ENCODE measurements at places on chromosomes 1 and 21.

DNA sequence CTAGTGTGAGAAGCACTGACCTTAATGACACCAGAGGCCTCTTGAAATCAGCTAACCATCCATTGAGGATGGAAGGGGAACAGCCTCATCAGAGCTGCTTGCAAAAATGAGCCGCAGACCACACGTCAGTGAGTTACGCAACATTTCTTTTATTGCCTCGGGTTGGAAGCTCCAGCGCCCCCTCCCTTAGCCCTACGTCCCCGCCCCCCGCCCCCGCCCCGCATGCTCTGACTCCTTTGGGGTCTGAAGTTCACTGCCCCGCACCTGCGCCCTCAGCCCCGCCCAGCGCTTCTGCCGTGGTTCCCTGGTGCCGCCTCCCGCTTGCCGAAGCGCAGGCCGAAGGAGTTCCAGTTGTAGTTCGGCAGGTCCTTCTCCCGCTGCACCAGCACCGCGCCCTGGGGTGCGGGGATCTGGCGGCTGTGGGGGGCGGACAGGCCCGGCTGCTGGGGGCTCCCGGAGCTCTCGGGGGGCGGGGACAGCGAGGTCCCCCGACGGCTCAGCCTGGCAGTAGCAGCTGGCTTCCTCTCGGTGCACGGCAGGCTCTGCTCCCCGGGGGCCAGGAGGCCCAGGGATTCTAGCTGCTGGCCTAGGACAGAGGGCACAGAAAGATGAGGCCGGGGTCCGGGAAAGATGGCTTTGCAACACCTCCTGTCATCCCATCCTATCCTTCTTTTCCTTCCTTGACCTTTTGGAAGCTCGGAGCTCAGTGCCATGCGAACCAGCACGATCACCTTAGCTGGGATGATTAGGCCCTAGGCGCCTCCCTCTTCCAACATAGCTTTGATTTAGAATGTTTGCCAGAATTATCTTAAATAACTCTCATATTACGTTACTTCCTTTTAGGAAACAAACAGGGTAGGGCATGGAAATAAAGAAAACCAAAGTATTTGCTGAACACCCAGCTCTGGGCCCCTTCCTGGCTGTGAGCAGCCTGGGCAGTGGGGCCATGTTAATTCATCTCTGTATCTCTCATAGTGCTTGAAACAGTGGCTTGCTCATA is 5.8 kb downstream of the KISS1 start:
- DNase-seq: no peak

DNA sequence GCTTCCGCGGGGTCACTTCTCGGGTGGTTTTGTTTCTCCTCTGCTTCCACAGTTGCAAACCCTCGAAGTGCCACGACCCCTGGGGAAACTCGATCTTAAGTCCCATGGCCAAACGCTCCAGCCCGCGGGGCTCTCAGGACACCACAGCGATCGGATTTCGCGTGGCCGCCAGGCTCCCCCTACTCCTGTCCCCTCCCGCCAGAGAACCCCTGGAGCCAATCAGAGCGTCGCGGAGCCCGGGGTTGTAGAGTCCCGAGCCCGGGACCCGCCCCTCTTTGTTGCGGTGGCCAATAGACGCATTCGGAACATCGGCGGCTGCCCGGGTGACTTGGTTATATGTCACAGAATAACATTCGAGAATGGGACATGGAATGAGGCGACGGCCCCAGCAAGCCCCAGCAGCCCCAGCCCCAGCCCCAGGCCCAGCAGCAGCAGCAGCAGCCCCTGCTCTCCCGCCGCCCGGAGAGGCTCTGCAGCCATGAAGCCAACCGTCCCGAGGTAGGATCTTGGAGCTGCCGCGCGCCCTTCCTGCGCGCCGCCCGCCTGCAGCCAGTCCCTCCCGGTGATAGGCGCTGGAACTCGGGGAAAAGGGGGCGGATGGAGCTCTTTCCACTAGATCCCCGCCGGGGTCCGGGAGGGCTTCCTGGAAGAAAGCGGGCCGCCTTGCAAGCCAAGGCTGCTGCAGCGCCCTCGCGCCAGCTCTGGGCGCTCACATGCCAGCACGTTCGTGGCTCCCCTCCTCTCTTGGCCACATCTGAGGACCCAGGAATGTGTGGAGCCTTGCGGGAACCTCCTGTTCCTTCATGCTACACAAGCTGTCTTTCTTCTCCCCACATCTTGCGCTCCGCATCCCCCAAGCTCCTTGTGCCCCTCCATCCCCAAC is at the start of gene VASH2:
Gene VASH2, plus strand, starts transcription at position 299 of the 883 bp plus-strand sequence. CDS start 1,002 bp downstream, outside the sequence.
- peak; percentile 3 for DNase-seq

DNA sequence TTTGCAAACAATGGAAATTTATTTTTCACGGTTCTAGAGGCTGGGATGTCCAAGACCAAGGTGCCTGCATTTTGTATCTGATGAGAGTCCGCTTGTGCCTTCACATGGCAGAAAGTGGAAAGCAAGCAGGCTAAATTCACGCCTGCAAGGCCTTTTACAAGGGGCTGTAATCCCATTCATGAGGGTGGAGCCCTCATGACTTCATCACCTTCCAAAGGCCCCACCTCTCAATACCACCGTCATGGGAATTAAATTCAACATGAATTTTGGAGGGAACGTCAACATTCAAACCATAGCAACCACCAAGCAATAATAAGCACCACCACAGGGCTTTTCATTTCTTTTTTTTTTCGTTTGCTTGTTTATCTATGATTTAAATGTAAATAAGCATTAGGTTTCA is 115.3 kb downstream of the C1orf21 start:
- no peak for DNase-seq

DNA sequence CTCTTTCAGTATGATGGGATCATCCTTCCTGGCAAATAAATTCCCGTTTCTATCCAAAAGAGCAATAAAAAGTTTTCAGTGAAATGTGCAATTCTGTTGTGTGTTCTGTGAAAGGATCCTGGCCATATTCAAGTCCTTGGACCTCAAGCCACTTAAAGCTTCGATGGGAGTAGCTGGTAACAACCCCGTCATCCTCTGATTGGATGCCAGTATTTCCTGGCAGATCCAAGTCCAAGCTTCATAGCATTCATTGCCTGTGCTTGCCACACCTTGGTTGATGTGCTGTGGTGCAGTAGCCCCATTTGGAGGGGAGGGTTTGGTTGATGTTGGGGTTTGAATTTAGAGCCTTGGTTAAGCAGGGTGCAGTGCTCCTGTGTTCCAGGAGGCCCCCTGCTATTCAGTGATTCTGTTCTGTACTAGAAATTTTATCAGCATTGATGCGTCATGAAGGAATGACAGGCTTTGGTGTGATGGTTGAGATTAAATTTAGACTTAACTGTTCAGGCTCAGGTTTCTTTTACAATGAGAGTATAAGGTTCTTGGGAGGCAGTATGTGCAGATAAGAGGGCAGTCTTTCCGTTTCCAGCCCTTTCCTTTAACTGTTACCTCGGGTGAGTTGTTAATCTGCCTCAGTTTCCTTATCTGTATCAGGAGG is 4.9 kb downstream of the RPL11 start:
- no peak for DNase-seq

GRCh38 chr1:116538544-116538943 is 32.3 kb downstream of the CD58 start:
- no peak for DNase-seq

- no peak for DNase-seq
Measured at GRCh38 chr1:91842563-91842962, 43.4 kb downstream of the TGFBR3 start.

Measured in stimulated activated CD8-positive, alpha-beta memory T cell treated with anti-CD3 and anti-CD28 coated beads, Interleukin-4, amount 100 ng/mL, for 4 hours (primary cell).